Fibroblast of the aortic adventitia (primary cell): ENCODE measurements at places on chromosomes 7 and 10.

DNA sequence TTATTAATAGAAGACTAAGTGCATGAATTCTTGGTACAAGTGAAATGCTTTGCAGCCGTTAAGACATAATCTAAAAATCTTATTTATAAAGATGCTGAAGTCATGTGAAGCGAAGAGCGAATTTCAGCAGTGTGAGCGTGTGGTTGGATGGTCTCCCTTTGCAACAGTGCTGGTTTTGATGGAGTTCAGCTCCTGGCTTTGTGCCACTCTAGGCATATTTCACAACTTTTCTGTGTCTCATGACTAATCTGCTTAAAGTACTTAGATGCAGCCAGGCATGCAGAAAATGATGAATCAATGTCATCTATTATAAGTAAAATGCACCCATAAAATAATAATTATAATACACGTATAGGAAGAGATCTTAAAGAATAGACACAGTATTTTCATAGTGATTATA is 107.2 kb upstream of the TCERG1L start:
- DNase-seq, result no peak

- DNase-seq, result no peak
Measured at GRCh38 chr10:77604941-77605351, 32.7 kb downstream of the KCNMA1 start.

GRCh38 chr7:107138696-107139420 is 29.9 kb upstream of the HBP1 start:
- DNase-seq, result no peak

- DNase-seq, result peak; percentile 17
Measured at GRCh38 chr10:119933179-119933578, 40.6 kb downstream of the SEC23IP start.

DNA sequence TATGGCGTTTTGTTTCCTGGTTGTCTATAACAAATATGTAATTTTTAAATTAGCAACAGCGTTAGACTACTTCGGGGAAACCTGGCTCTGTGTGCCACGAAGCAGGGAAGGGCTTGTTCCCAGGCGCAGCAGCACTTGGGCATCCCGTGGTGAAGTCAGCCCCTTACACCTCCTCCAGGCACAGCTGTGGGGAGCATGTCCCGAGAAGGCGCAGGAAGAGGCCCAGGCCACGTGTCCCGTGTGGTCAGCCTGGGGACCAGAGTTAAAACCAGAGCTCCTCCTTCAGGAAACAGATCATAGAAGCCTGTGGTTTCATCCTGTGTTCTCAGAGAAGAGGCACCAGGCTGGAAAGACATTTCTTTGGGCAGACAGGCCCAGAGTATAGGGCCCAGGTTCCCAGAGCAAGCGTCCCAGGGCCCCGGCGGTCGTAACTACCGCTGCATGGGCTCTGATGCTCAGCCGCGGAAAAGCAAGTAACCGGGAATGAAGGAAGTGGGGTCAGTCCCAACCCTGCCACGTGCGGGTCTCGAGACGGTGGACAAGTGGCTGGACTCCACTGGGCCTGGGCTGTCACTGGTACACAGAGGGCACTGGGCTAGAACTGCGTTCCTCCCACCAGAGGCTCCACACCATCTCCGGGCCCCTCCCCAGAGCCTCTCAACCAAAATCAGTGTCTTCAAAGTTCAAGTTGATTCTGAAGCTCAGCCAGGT is 7.1 kb downstream of the NUDT1 start:
- DNase-seq, result peak; percentile 90

- DNase-seq, result no peak
Measured at GRCh38 chr10:25261110-25261509, 86.3 kb downstream of the GPR158 start.

- DNase-seq, result no peak
Measured at GRCh38 chr10:133453516-133454203, at the start of gene SCART1. TSS of gene SCART1 (plus strand) at chr10:133453945. CDS start at chr10:133453998, 53 bp downstream.

GRCh38 chr10:1638889-1639419 is 98.4 kb downstream of the ADARB2 start:
- DNase-seq, result no peak

GRCh38 chr10:68336754-68337351 is 4.1 kb upstream of the PBLD start:
- DNase-seq, result no peak
